ENCODE measurements at places on chromosomes 7 and 10. TPM values are rescaled to one million over a fixed set of nuclear protein-coding genes. Genes with fewer than 3 reads are reported as not detected.

DNA sequence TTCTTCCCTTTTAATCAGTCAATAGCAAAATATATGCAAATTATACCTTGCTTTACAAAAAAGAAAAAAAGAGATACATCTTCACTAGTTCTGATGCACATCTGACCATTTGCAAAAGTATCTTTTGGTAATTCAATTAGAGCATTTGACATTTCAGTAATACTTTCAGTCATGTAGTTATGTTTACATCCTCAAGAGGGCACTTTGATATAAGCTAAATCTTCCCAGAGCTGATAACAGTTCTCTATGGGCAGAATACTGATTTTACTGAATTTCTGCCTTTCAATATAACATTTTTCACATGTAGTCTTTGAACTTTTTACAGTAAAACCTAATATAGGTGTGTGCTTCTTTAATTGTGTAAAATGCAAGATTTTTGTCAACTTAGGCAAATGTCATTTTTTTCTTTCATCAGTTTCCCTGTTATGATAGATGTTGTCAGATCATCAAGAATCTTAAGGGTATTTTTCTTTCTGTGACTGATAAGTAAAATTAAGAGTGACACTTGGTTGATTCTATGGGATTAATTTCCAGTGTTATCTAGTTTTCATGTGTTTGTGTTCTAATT is 703.5 kb upstream of the SEMA3D start:
- no peak for DNase-seq

DNA sequence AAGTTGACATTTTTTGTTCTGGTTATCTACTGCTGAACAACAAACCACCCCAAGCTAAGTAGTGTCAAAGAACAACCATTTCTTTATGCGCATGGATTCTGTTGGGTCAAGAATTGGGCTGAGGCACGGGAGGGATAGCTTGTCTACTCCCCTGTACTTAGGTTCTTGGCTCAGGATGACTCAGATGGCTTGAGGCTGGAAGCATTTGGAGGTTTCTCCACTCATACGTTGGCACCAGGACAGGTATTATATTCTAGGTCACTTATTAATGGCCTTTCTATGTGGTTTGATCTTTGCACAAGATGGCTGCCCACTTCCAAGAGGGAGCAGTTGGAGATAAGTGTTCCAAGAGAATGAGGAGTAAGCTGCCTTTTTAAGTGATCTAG is 11.8 kb upstream of the TFAM start:
- no peak for DNase-seq

GRCh38 chr7:90645784-90646183 is 49.7 kb downstream of the CDK14 start:
- DNase-seq, result no peak

GRCh38 chr7:22088827-22089226 is 143.1 kb upstream of the CDCA7L start:
- DNase-seq, result no peak

- DNase-seq, result no peak
These were observed 1.5 kb upstream of the RALA start for GRCh38 chr7:39621784-39622411.

GRCh38 chr10:53331460-53331859 is 558.9 kb upstream of the MBL2 start:
- DNase-seq, result no peak

DNA sequence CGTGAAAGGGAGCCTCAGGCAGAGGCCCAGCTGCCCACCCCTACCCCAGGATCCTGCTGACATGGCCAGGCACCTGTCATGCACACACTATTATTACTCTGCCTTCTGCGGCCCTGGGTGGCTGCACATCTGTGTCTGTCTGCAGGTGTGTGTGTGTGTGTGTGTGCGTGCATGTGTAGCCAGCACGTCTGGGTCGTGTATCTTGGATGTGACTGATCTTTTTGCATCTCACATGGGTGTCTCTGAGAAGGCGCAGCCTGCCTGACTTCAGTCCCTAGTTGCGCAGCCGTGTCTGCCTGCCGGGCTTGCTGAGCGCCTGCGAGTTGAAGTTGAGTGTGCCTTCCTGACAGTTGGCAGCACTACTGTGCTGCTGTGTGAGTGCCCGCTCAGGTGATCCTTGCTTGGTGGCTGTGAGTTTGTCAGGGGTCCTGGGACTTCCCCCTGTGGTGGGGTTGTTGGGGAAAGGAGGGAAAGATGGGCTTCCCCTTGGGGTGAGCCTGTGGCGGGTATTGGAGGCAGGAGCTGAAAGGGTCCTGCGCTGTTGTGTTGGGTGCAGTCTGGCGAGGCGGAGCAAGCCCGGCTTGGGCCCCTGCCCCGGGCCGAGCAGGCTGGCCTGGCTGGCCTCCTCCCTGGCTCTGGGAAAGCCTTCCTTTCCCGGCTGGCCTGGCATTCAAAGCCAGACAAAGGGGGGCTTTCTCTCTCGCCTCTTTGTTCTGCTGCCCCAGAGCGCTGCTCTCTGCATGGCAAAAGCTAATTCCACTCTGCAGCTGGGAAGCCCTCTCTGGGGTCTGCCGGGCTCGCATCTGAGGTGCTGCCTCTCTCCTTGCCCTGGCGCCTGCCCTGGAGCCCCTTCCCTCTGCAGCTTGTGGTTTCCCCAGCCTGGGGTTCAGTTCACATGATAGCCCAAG is 4.9 kb downstream of the TRIM8 start:
- peak; percentile 69 for DNase-seq

GATA3 gene
- 30.2 TPM for total RNA-seq

KCNH2 gene
- total RNA-seq, result 0.48 TPM

MOGAT3 gene
- total RNA-seq, result not detected

KCP gene
- not detected for total RNA-seq

HMX3 gene
- not detected for total RNA-seq

CFAP46 gene
- 0.21 TPM for total RNA-seq

Measured in activated CD4-positive, alpha-beta T cell treated with anti-CD3 and anti-CD28 coated beads for 36 hours (primary cell).